Stimulated activated CD4-positive, alpha-beta T cell treated with anti-CD3 and anti-CD28 coated beads, TNF-alpha, amount 100 ng/mL, for 4 hours (primary cell): ENCODE measurements at places on chromosomes 13 and 19.
A peak's percentile ranks its signal among the peaks of the same experiment; 100 is the strongest.

DNA sequence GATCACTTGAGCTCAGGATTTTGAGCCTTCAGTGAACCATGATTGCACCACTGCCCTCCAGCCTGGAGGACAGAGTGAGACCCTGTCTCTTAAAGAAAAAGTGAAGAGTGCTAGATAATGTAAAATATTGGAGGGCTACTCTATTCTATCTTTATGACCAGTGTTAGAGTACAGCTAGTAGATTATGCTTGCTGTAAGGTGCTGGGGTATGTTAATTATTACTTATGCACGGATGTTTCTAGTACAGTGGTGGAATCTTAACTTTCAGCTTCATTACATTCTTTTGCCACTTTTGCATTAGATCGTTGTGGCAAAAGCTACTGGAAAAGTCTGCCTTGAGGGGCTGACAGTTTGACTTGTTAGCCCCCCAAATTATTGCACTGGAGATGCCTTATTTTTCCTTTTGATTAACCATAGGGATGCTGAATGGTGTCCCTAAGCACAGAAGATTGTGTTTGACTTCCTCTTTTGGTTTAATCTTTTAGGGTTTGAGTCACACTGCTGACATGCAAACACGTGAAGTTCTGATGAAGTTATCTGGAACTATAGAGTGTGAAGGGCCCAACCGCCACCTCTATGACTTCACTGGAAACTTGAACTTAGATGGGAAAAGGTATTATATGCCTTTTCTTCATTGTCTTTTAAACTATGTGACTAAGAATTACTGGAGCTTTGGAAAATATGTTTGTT, 169.8 kb downstream of the ATP8A2 start:
- DNase-seq: no peak

DNA sequence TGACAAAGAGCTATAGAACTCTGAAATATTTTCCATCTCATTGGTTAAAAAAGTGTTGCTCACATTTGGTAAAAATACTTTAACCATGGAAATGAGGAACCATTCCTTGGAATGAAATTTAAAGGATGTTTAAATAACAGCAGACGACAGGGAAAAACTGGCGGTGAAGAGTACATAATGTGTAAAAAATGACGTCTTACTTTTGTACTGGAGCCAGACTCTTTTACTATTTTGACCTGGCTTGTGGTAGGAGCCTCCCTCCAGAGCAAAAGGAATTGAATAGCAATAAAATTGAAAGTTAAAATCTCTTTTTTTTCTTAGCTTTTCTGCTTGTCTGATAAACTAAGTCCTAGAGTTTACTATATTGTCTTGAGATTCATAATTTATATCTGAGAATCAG, 426.2 kb upstream of the KLHL1 start:
- DNase-seq: no peak

DNA sequence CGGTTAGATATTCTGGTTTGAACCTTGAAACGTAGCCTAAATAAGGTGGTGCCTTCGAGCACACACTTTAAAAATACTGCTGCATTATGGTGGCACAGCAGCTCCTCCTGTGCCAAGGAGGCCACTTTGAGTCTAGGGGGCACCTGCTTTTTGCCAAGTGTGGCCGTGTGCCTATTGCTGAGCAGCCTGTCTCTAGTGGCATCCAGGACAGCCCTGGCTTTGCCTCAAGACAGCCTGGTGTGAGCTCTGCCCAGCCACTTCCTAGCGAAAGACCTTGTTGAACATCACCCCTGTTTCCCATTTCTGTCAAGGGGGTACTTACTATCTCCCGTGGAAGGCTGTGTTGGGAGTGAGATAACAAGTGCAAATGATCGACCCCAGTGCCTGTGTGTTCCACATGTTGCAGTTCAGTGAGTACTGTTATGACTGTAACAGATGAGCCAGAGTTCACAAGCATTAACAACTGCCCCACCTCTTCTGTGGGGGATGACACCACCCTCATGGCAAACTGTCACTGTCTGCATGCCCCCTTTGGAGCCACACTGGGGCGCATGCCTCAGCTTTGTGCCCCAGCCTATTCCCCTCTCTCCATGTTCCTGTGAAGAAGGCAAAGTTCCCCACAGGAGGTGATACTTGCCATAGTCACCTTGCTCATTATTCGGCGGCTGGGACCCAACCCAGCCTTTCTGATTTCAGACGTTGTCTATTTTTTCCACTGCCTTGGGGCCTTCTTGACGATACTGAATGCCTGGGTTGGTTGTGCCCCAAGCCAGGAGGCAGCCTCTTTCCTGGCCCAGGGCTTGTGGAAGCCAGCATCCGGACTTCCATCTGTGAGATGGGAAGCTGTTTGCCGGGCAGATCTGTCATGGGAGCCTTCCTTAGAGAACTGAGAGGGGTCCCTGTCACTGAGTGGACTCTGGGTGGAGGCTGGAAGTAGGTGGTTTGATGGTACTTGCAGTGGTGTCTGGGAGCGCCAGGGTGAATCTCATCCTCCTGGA, 5.4 kb downstream of the GATAD2A start:
- DNase-seq: no peak

- DNase-seq: no peak
Observed at GRCh38 chr13:71124230-71124629, 742.8 kb downstream of the DACH1 start.

- DNase-seq: no peak
Observed at GRCh38 chr13:24631922-24632321, 48.3 kb upstream of the ATP12A start.

DNA sequence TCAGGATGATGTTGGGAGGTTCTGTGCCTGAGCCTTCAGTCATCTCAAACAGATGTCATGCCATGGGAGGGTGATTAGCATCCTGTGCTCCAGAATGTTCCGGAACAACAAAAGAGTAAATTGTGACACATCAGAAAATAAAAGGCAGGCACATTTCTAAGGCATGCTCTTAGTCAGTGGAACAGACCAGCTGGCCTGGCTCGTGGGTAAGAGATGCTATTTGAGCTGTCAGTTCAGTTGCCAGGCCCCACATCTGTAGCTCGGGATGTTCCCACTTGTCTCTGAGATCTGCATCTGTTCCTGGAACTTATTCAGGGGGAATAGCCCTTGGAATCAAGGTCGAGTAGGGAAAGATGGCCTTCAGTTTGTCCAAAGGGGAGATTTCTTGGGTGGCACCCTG, 26.0 kb downstream of the OLFM4 start:
- no peak for DNase-seq

GRCh38 chr19:33795370-33796163, 1.1 kb upstream of the KCTD15 start:
- peak; percentile 26 for DNase-seq

DNA sequence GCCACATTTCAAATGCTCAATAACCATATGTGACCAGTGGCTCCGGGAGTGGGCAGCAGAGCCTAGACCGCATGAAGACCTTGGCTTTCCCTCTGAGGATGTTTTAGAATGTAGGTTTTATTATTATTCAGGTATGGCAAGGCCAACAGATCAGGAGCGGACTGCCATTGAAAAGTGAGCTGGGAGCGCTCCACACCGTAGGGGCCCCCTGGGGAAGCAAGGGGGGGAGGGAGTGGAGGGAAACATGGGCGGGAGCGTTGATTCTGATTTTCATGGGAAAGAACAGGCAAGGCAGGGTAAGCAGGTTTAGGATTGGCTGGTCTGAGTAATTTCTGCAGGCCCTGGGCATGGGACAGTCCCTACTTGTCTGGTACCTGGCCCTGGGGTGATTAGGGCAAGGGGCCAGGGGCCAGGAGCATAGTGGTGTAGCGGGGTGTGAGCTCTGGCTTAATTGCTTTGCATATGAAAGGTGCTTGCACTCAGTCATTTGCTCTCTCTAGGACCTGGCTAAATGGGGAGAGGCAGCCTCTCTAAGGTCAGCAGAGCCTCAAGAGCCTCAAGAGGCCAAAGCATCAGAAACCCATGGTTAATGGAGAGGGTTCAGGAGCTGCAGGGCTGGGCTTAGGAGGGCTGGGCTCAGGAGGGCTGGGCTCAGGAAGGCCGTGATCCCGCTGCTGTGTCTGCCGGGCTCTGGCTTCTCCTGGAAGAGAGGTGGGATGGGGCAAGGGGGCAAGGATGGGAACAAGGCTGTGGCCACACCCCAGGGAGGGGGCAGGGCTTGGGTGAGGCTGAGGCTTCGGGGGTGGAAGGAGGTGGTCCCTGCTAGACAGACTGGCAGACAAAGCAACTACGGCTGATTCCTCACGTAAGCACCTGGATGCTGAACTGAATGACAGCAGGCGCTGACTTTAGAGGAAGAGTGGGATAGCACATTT, 82.0 kb upstream of the WASF3 start:
- no peak for DNase-seq

DNA sequence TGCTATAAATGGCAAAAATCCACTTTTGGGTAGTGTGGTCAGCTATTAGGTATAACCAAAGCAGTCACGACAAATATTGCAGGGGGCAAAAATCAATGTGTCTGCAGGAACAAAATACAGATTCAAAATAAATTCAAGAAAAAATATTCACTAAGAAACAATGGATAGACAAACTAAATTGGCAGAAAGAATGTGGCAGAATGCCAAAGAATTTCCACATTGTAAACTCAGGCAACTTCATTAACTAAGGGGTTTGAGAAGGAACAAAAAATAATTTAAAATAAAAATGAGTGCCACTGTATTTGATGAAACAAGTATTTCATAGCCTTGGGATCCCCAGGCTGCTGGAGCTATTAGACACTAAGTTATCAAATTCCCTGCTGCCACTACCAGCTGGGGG, 193.1 kb downstream of the VWA8 start:
- DNase-seq: no peak

DNA sequence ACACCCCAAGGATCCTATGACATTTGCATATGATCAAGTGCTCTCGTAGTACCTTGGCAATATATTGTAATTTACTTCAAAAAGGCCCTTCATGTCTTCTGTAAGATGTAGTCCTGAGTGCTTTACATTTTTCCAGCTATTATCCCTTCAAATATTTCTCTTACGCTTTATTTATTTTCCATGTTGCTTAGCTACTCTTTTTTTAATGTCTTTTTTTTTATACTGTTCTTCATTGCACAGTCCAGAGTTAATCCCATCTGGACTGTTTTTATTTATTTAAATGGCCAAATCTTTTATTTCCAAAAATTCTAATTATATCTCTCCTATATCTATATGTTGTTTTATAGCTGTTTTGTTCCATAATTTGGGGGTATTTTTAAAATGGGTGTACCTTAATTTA, 371.3 kb downstream of the SLC7A1 start:
- DNase-seq: no peak

- no peak for DNase-seq
Observed at GRCh38 chr13:42039457-42039945, 8.9 kb upstream of the DGKH start.

DNA sequence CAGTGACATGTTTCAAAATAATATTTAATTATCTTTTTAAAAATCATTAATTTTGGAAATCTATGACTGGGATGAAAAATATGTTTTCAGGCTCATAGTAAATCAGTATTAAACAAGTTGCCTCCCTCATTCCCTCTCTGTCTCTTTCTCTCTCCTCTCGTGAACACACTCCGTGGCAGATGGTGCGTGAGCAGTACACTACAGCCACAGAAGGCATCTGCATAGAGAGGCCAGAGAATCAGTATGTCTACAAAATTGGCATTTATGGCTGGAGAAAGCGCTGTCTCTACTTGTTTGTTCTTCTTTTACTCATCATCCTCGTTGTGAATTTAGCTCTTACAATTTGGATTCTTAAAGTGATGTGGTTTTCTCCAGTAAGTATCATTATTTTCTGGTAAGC, 22.7 kb downstream of the SGCG start:
- no peak for DNase-seq

GRCh38 chr19:35644987-35645679, 3.0 kb upstream of the COX6B1 start:
- DNase-seq: peak; percentile 70

DNA sequence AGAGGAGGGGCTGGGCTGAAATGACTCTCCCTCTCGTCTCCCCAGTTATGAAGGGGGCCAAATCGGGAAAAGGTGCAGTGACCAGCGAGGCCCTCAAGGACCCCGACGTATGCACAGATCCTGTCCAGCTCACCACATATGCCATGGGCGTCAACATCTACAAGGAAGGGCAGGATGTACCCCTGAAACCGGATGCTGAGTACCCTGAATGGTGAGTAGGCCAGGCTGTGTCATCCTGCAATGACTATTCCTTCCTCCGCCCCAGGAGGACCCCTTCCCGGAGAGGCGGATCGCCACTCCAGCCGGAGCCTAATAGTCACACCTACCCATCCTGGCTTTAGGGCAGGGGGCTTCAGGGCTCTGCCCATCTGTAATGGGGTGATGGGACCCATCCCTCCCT, 2.6 kb downstream of the MRPL54 start:
- no peak for DNase-seq

GRCh38 chr19:31096935-31097545, 252.2 kb downstream of the TSHZ3 start:
- no peak for DNase-seq

DNA sequence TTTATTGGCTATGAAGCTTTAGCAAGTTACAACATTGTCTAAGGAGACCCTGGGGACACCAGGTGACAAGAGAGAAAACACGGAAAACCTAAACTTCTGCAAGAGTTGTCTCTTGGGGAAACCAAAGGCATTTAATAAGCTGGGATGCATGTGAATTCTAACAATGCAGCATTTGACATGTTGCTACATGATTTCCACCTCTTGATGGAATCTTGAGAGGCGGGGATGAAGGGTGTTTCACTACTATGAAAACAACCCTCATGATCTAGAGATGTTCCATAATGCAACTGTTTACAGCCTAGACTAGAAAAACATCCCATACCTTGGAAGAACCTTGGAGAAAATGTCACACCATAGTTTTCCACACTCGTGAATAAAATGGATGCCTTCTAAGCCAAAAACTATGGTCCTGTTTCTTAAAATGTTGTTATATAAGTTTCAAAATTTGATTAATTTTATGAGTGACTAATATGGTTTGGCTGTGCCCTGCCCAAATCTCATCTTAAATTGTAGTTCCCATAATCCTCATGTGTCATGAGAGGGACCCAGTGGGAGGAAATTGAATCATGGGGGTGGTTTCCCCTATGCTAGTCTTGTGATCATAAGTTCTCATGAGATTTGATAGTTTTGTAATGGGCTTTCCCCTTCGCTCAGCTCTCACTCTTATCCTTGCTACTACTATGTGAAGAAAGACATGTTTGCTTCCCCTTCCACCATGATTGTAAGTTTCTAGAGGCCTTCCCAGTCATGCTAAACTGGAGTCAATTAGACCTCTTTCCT, 164.6 kb downstream of the TNFSF13B start:
- DNase-seq: no peak

- no peak for DNase-seq
Observed at GRCh38 chr13:94431987-94432386, 47.5 kb downstream of the DCT start.

GRCh38 chr19:7597689-7598088, 2.0 kb downstream of the CAMSAP3 start:
- DNase-seq: no peak
